ENCODE measurements at places on chromosomes 7 and 10.

DNA sequence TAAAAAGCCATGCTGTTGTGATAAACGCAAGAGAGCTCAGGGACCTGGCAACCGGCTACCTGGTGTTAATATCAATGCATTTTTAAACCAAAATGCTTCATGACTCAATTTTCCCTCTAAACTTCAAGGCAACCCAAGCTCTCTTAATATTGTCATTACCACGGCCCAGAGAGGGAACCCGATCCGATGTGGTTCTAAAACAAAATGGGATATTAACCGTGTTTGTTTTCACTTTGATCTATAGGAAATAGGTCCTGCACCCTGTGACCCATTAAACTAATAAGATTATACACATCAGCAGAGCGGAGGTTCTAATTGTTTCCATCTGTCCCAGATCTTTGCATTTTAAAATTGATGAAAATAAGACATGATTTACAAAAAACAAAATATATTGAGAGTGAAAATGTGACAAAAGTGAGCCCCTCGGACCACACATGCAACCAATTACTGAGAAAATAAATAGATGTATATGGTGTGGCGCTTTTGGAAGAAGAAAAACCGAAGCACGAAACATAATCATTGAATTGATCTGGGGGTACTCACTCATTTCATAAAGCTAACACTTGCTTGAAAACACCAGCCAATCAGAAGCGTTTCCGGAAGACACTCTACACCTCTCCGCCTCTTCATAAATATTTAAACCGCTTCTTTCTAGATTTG, 290.3 kb upstream of the NFE2L3 start:
- DNase-seq = no peak

DNA sequence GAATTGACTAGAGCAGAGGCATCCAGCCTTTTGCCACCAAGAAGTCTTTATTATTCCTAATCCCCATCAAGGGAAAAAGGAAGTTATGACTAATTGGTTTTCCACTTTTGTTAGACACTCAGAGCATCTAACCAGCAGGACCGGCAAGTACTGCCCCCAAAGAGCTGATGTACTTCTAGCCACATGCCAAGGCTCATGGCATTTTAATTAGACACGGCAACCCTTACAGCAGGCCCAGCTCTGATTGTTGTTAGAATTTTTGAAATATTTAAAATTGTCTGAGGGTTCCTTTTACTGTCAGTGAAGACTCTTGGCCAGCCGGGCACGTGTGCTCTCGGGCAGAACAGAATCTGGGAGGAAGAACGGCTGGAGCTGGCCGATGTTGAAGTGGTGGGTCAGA, 114.8 kb downstream of the SPAG6 start:
- no peak for DNase-seq

- no peak for DNase-seq
These were observed 10.7 kb upstream of the UCN3 start for GRCh38 chr10:5354068-5354467.

GRCh38 chr7:154990964-154991540, 11.9 kb downstream of the PAXIP1 start:
- no peak for DNase-seq

DNA sequence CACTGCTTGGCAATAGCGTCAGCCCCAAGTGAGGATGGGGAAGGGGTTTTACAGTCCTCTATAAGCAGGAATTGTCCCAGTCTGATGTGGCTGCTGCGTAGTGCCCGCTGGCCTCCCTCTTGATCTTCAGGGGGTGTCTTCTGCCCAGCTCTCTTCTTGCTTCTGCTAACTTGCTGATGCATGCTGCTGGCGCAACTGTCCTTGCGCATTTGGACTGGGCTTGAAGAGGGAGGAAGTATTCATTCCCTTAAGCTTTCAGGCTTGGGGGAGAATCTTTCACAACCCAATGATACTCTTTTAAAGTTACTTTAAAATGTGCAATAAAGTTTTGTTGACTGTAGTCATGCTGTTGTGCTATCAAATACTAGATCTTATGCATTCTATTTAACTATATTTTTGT, 10.3 kb downstream of the GALNT11 start:
- no peak for DNase-seq

DNA sequence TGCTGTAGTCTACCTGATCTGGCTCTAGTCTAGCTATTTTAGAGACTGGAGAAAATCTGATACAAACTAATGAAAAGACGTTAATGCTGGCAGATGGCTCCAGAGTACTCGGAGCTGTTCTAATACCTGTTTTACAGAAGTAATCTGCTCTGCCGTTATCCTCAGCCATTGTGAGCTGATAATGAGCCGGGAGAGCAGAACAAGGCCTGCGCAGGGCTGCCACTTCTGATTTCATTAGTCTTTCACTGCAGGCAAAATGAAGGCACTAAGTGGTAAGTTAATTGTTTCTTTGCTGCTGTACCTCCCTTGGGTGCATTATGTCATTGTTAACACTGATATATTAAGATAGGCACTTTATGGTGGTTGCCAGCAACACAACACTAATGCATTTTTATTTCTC, 456.4 kb upstream of the PFKP start:
- no peak for DNase-seq

- DNase-seq = no peak
These were observed 4.6 kb downstream of the LFNG start for GRCh38 chr7:2523941-2524807.

DNA sequence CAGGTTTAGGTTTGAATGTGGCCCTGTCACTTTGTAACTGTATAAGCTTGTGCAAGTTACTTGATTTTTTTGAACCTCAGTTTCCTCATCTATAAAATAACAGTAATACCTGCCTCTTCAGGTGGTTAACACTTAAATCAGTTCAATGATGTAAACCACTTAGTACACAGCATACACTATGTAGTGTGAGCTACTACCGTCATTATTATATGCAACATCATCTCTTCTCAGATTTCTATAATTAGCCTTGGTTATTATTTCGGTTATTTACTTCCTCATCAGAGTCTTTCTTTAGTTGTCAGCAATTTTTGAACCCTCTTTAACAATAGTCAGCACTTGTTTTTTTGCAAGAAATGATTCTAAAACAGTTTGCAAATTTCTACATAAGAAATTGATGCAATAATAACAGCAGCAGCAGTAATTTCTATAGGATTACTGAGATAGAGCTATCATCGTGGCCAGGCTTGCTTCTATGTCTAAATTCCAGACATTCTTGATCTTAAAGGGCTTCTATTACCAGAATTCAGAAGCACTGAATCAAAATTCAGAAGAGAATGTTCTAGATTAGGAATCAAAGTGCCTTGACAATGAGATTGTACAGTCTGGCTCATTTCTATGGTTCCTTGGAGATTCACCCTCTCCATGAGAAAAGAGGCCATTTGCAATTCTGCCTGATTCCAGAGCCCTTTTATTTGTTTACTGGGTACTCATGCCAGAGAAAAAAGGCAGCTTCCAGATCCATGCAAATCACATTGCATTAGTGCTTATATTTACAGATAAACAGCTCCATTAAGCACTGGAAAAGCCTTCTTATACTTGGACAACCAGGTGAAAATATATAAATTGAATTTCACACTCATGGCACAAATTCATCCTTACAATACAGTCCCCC, 25.0 kb upstream of the WDR11 start:
- DNase-seq = no peak

- no peak for DNase-seq
These were observed 61.2 kb upstream of the PLA2G12B start for GRCh38 chr10:73015779-73016178.

Data from suprapubic skin (tissue), 4 donors.